SK-N-MC (cell line): ENCODE measurements at places on chromosomes 1 and 21.

- DNase-seq: no peak
Measured at GRCh38 chr1:161730050-161730564, 8.8 kb downstream of the FCRLB start.

DNA sequence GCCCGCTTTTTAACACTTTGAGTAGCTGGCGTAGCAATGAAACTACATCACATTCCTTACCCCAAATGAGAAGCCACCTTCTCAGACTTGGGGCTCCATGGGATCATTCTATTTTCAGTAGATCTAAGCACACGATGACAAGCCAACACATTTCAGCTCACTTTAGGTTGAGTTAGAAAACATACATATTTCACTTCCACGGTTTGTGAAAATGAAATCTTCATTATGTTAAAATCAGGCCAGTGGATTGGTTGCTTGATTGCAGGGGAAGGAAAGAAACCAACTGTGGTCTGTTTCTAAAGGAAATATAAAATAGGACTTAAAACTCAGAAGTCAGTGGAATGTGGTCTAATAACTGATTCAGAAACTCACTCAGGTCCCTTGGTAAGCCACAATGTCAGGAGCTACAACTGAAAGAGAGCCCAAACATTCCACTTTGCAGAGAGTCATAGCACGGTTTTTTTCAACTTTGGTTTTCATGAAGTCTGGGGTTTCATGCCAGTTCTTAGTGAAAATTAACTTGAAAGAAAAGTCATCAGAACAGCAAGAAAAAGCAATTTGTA is 82.3 kb upstream of the TIAM1 start:
- no peak for DNase-seq

GRCh38 chr1:214538496-214538895 is 12.9 kb downstream of the PTPN14 start:
- no peak for DNase-seq

DNA sequence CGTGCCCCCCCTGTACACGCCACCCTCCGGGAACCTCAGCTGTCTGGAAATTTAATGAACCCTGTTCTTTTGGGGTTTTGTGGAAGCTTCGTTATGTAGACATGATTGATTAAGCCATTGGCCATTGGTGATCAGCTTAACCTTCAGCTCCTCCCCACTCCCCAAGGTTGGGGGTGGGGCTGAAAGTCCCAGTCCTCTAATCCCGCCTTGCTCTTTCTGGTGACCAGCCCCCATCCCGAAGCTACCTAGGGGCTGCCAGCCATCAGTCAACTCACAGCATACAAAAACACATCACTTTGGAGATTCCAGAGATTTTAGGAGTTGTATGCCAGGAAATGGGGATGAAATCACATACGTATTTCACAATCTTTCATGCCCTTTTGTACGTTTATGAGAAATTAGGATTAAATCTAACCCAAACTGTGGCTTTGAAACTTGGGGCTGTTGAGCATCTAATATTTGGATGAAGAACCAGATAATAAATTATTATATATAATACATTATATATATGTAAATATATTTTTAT is 52.3 kb downstream of the BACE2 start:
- DNase-seq: no peak

- no peak for DNase-seq
Measured at GRCh38 chr1:112517231-112517630, 8.5 kb downstream of the WNT2B start.

GRCh38 chr1:44832056-44832705 is 10.9 kb downstream of the PTCH2 start:
- DNase-seq: no peak

DNA sequence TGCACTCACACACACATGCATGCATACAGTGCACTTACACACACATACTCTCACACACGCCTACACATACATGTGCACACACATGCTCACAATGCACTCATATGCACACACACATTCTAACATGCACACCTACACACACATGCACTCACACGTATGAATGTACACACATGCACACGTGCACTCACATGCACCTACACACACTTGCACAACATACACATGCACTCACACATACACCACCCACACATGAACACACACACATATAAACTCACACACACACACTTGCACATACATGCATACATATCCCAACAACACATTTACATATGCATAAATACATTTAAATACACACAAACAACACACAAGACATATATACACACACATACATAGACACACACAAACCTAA is 30.6 kb downstream of the OBSCN start:
- no peak for DNase-seq

- DNase-seq: peak; percentile 61
Measured at GRCh38 chr1:2255420-2256369, 27.6 kb downstream of the SKI start.

DNA sequence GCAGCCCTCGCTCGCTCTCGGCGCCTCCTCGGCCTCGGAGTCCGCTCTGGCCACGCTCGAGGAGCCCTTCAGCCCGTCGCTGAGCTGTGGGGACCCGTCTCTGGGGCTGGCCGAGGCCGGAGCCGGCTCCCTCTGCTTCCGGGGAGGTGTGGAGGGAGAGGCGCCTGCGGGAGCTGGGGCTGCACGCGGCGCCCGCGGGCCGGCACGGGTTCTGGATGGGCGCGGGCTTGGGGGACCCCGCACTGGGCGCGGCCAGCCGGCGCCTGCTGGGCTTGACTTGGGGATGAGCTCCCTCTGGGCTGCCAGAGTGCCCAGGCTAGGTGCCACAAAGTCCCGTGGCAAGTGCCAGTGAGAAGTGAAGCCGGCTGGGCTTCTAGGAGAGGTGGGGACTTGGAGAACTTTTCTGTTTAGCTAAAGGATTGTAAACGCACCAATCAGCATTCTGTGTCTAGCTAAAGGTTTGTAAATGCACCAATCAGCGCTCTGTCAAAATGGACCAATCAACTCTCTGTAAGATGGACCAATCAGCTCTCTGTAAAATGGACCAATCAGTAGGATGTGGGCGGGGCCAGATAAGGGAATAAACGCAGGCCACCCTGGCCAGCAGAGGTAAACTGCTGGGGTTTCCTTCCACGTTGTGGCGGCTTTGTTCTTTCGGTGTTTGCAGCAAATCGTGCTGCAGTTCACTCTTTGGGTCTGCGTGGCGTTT is 20.2 kb downstream of the EXOC8 start:
- DNase-seq: no peak

- no peak for DNase-seq
Measured at GRCh38 chr1:101757985-101758384, 238.7 kb downstream of the OLFM3 start.

GRCh38 chr21:20086508-20086907 is 911.7 kb upstream of the NCAM2 start:
- DNase-seq: no peak
